ENCODE measurements at places on chromosomes 4 and X.

- peak; percentile 1 for DNase-seq
These were observed 435.6 kb downstream of the PCDH10 start for GRCh38 chr4:133584714-133585113.

DNA sequence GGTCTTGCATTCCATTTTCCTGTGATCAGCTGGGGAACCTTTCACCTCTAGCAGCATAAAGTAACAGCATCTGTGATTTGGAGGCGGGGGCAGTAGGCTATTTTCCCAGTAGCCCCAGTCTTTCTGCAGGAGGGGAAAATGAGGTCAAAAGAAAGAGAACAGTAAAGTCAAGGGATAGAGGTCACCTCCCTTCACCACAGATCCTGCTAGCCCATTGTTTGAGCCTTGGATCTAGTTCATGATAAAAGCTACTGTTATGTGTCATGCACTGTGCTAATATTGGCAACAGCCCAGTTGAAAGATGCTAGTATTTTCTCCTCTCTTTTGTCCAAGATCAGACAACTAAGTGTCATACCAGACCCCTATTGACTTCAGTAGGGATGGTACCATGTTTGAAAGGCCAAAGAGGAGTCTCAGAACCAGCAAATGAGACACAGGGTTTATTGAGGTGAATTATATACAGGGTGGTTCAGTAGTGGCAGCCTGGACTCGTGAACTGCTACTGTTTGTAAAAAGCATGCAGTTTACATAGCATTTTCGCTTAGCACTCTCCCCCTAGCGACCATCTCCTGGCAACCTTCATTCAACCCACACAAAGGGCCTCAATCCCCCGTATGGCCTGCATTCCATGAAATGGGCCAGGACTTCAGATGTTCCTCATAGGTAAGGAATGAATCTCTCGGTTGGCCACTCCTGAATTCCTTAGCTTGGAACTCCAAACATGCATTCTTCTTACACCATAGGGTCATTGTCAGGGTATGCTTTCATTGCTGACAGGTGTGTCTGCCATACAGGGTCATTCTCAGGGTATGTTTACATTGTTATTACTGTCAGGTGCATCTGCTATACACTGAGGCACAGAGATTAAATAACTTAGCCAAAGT lies 170.0 kb upstream of the FRMPD4 start:
- DNase-seq: no peak

DNA sequence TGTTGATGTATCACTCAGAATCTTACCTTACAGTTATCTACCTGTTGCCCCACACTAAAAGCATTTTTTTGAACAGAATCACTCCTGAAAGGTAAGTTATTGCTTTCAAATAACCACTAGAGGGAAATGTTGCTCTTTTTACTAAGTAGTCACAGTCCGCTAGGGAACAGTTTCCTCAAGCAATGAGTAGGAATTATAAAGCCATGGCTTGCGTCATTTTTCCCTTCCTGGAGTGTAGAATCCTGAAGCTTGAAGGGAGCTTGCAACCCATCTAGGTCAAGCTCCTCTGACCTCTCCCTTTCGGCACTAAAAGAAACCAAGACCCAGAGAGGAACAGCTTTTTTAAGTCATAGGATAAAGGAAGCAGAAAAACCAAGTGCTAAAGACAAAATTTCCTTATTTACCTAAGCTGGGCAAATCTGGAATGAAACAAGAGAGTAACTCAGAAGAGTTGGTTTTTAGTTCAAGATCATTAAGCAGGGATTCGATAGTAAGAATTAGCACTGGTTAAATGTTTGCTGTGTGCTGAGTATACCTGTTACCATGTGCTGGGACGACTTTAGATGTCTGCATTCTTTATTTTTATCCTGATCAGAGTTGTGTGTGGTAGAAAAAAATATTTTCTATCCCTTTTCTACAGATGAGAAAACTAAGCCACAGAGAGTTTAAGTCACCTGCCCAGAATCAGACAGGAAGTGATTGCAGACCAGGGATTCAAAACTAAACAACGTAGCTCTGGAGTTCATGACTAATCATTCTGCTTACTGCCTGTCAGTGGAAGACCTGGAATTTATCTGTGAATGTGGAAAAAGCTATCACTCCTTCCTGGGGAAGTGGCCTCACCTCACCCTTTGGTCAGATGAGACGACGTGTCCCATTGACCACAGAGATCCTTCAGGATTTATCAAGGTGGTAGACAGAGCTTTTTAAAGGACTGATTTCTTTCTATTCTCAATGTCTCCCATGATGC lies 631.5 kb downstream of the RAB28 start:
- peak; percentile 57 for DNase-seq

DNA sequence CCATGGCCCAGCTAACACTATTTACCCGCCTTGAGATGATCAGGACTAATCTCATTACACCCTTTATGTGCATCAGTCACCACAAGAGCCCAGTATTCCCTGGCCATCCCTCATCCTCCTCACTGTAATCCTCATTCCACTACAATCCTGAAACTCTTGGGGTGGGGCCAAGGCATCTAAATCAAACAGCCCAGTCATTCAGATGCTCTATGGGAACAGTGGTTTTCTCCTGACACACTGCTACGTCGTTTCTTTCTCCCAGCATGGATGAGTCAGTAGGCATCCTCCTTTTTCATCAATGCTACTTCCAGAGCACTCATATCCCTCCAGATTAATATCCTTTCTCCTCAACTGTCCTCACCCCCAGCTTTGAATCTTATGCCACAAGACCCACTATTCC lies 5.6 kb downstream of the SDAD1 start:
- DNase-seq: no peak

DNA sequence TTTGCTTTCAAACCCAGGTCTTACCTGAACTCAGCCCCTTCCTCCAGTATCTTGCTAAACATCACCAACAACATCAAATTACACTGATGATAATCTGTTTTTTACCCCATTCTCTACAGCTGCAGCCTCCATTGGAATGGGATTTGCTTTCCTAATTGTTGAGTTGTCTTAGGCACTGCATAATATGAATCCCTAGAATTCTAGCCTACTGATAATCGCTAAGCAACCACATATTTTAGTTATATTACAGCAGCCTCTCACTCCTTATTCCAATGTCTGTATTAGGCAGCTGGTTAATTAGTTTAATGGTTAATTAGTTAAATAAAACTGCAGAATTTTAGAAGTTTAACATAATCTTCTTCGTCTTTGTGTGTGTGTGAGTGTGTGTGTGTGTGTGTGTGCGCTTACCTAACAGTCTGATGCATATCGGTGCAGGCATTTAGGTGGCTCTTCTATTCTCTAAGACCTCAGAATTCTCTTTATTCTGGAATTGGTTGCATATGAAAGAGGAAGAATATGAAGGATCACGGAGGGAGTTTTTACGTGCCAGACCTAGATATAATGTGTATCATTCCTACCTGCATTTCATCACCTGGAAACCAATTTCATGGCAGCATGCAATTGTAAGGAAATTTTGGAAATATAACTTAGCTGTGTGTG lies 5.3 kb upstream of the COMMD8 start:
- DNase-seq: no peak

GRCh38 chr4:162360369-162361149 lies 196.8 kb upstream of the FSTL5 start:
- no peak for DNase-seq

- DNase-seq: no peak
These were observed 21.9 kb upstream of the IGFBP7 start for GRCh38 chr4:57131849-57132742.

- no peak for DNase-seq
These were observed 1.4 kb upstream of the CEP135 start for GRCh38 chr4:55947254-55947882.

DNA sequence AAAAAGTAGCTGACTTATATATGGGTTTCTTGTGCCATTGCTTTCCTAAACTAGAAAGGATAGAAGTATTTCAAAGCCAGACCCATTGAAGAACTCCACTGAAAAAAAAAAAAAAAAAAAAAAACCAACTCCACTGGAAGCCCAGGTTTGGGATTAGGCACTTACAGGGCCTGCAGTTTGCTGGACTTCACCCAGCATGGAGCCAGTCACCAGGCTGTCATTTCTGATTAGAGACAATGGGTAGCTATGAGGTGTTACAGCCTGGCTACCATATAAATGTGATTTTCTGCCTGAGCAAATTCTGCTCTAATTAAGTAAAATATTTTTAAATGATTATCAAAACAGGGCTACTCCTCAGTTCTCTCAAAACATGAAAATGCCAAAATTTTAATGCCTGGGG lies 49.5 kb downstream of the HS6ST2 start:
- no peak for DNase-seq

DNA sequence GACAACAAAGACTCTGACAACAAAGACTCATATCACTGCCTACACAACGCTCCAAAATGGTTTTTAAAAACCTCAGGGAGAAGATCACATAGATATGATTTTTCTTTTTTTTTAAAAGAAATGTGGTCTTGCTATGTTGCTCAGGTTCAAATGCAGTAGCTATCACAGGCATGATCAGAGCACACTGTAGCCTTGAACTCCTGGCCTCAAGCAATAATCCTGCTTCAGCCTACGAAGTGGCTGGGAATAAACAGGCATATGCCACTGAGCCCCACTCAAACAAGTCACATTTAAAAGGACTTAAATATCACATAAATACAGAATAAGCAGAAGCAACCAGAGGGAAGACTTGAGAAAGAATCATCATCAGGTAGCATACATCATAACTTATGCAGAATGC lies 14.7 kb downstream of the DHX15 start:
- DNase-seq: no peak

- no peak for DNase-seq
These were observed 391.8 kb upstream of the MAGEB16 start for GRCh38 chrX:35406386-35406785.

GRCh38 chr4:110480746-110481271 lies 4.9 kb downstream of the ENPEP start:
- DNase-seq: peak; percentile 3
